ENCODE measurements at places on chromosomes 3 and 15.

- peak; percentile 30 for DNase-seq
Observed at GRCh38 chr3:160038862-160039562, 50.4 kb downstream of the IL12A start.

- no peak for DNase-seq
Observed at GRCh38 chr3:30073622-30074021, 532.8 kb upstream of the TGFBR2 start.

GRCh38 chr3:136495213-136495612 lies 245.1 kb downstream of the PCCB start:
- no peak for DNase-seq

- DNase-seq = no peak
Observed at GRCh38 chr3:52132930-52133329, 21.3 kb downstream of the POC1A start.

- no peak for DNase-seq
Observed at GRCh38 chr3:129834580-129834979, 58.9 kb downstream of the TMCC1 start.

DNA sequence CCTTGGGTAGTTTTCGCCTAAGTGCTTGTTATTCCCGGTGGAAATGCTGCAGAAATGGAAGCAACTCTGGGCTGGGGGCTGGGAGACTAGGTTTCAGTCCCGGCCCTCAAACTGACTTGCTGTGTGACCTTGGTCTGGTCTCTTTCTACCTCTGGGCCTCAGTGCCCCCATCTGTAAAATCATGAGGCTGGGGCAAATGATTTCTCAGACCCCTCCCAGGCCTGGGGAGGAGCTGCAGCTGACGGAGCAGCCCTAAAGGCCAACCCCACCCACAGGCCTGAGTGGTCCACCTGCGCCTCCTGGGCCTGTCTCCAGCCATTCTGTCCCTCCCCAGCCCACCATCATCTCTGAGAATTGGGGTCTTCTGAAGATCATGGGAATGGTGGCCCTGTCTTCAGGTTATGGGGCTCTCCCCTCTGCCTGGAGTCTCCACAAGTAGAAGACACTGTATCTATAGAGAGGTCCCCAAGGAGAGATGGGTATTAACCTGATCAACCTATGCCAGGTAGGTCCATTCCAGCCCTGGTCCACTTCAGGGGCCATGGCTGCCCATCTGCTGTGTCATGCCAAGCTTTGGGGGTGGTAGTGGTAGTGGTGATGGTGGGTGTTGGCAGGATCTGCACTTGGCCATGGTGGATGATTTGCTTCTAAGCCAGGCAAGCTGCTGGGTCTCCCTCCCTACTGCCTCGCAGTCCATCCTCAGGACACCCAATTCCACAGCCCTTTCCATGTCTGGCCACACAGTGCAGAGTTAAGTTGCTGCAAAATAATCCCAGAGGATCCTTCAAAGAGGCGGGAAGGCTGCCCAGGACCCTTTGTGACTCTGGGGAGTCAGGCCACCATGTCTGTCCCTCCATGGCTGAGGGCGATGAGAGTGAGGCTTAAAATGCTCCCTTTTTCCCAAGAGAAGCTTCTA lies 46.0 kb downstream of the ITGA11 start:
- no peak for DNase-seq

DNA sequence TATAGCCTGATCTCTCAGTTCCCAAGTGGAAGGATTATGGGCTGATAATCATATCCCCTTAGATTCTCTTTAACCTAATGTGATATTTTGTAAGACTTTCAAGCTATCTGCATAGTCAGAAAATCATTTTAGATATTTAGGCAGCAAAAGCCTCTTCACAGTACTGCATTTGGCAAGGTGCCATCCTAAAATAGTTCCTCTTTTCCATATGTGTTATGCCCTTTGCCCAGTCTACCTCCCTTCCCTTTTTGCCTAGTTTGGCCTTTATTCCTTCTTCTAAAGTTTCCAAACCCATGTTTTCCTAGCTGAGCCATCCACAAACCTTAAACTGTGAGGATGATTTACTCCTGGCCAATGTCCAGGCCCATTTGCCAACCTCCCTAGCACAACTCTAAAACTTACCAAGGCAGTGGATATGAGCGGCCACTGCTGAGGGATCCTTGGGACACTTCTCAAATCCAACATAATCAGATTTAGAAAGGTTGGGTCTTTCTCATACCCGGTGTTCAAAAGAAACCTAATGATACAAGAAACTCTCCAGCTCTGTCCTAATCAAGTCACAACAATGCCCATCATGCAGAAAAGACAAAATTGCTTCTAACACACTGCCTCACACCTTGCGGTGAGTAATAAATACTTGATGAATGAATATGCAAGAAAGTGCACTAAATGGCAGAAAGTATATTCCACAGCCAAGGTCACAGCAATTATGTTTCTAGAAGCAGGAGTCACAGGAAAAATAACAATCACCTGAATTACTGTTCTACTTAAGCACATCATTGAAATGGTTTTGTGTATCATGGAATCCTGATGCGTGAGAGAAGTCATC lies 493.9 kb downstream of the NLGN1 start:
- no peak for DNase-seq
